ENCODE measurements at places on chromosomes 13 and 19.

GRCh38 chr19:49809160-49809940 is 3.7 kb downstream of the FUZ start:
- peak; percentile 24 for DNase-seq

DNA sequence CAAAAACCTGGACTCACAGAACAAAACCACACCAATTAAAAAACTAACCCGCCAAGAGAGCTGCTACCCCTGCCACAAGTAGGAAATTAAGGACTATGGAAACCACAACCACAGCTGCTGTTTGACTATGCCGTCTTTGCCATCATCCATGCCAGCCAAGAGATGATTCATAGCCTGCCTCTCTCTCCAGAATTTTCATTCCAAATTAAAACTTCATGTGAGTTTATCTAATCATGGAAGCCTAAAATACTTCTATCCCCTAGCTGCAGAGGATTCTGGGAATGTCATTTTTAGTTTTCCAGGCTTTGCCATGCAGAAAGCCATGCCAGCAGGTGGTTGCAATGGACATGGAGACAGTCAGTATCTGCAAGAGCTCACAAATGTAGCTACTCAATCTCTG is 27.6 kb upstream of the GTF2F2 start:
- no peak for DNase-seq

DNA sequence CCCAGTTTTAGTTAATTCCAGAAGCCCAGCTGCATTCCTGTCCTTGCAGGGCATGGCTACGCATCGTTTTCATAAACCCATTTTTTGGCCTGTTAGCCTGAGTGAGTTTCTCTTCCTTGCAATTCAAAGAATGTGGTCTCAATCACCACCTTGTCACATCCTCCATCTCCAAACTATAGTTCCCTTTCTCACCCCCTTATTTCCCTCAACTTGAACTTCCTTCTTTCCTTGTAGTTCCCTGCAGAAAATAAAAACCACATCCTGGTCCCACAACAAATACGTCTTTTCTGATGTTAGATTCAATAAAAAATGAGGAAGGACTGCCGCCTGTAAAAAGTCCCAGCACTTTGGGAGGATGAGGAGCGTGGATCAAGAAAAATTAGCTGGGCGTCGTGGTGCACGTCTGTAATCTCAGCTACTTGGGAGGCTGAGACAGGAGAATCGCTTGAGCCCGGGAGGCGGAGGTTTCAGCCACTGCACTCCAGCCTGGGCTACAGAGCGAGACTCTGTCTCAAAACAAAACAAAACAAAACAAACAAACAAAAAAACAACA is 13.2 kb downstream of the ADGRE3 start:
- DNase-seq = no peak

GRCh38 chr19:5157186-5157585 is 183.4 kb downstream of the PTPRS start:
- DNase-seq = no peak

DNA sequence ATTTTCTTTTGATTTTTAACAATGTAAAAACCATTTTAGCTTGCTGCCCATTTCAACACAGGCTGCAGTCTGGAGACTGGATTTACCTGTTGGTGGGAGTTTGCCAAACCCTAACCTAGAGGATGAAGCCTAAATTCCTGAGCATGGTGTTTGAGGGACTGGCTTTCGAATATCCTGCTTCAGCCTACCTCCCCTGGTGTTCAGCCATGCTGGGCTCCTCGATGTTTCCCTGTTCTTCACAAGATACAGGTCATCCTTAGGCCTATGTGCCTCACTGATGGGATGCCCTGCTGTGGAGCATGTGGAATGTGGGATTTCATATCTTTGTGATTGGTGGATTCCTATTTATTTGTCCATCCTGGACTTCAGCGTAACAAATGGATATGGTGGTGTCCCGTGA is 20.4 kb upstream of the ERCC5 start:
- DNase-seq = no peak

GRCh38 chr19:49432141-49433073 is 7.2 kb downstream of the GFY start:
- no peak for DNase-seq

GRCh38 chr13:71399631-71400215 is 467.3 kb downstream of the DACH1 start:
- DNase-seq = no peak

GRCh38 chr13:85091631-85092234 is 707.5 kb downstream of the SLITRK6 start:
- DNase-seq = no peak

GRCh38 chr13:83355041-83355440 is 527.2 kb downstream of the SLITRK1 start:
- no peak for DNase-seq

GRCh38 chr13:78129359-78129758 is 210.7 kb upstream of the EDNRB start:
- DNase-seq = no peak
